ENCODE measurements at places on chromosomes 5 and 9.

DNA sequence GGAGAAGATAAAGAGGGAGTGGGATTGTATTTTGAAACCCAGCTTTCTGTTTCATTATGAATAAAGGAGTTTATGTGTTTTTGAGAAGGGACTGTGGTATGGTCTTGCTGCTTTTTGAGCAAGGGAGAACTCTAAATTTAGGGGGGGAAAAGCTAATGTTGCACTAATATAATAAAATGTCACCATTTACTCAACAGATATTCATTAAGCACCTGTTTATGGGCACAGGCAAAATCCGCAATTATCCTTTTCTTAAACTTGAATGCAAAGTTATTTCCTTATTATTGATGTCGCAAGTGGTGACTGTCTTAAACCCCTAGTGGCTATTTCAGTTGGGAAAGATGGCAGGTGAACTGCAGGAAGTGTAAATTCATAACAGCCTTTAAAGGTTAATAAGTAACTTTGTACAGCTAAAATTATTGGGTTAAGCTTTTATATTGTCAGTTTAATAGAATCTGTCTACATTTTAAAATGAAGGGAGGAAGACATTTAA lies 1.5 kb downstream of the CDC42SE2 start:
- no peak for DNase-seq

GRCh38 chr5:169164481-169164925 lies 136.4 kb downstream of the SLIT3 start:
- no peak for DNase-seq

- no peak for DNase-seq
Observed at GRCh38 chr5:58208674-58209073, 251.2 kb downstream of the PLK2 start.

DNA sequence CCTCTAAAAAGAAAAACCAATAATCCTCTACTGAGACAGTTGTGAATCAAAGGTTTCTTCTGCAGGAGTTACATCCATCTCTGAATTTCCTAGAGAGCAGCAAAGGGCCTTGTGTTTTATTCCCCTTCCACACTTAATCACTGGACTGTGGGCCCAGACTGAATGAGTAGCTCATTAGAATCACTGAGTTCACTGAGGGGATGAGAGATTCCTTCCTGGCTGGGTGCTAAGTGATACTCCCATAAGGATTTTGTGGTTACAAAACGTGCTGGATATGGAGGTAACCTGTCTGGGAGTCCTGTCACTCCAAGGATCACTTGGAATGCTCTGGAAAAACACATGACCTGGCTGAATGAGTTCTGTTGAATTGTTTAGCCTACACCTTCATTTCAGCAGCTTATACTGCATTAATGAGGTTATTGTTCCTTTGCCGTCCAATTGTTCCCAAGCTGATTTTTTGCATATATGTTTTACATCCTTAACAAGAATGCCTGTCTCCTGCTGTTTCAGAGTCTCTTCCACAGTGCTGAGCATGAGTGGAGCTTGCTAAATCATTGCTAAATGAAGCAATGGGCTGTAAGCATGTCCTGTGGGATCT lies 82.9 kb downstream of the MEF2C start:
- DNase-seq, result no peak

DNA sequence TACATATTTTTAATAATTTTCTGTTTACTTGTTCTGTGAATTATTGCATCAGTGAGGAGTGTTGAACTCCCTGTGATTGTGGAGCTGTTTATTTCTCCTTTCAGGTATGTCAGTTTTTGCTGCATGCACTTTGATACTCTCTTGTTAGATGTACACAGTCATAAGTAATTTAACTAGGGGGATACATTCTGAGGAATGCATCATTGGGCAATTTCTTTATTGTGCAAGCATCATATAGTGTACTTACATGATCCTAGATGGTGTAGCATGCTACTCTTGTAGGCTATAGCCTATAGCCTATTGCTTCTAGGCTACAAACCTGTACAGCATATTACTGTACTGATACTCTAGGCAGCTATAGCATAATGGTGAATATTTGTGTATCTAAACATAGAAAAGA lies 9.5 kb downstream of the DENND4C start:
- DNase-seq, result no peak

GRCh38 chr9:136802321-136802720 lies 5.4 kb upstream of the RABL6 start:
- DNase-seq, result no peak

DNA sequence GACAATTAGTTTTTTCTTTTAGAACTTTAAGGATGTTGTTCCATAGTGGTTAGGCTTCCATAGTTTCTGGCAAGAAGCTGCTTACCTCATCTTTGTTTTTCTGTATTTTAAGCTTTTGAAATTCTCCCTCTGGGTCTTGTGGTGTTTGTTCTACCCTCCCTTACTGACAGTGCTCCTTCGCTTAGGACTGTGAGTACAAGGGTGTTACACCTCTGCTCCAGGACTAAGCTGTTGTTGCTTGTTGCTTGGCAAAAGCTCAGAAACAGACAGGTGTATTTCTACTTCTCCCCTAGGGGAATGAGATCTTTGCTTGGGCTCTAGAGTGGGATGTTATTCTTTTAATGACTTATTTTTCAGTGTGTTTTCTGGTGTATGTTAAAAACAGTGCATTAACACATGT lies 225.2 kb downstream of the WDR70 start:
- no peak for DNase-seq

DNA sequence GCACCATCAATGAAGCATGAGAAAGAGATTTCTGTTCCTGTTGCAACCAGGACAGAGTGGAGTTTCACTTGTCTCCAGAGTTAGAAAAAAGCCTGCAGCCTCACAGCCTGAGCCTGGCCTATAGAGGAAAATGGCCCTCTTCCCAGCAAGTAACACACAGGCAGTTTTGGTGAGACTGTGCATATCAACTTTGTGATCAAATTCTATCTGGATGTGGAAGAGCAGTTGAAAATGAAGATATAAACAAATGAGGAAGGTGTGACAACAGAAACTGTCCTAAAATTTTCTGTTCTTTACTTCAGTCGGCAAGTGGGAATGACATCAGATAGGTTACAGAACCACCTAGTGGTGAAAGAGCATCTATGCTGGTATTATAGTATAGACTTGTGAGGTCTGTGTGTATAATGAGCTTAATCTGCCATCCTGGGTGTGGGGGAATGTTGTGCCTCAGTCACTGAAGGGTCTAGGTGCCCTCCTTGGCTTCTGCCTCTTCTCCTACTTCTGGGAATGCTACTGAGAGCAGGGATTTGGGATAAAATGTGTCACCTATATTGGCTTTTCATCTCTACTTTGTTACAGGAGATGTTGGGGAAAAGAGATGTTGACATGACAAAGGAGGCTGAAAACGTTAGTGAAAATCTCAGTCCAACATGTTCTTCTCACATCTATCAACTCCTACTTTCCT lies 28.2 kb downstream of the YIPF5 start:
- no peak for DNase-seq

DNA sequence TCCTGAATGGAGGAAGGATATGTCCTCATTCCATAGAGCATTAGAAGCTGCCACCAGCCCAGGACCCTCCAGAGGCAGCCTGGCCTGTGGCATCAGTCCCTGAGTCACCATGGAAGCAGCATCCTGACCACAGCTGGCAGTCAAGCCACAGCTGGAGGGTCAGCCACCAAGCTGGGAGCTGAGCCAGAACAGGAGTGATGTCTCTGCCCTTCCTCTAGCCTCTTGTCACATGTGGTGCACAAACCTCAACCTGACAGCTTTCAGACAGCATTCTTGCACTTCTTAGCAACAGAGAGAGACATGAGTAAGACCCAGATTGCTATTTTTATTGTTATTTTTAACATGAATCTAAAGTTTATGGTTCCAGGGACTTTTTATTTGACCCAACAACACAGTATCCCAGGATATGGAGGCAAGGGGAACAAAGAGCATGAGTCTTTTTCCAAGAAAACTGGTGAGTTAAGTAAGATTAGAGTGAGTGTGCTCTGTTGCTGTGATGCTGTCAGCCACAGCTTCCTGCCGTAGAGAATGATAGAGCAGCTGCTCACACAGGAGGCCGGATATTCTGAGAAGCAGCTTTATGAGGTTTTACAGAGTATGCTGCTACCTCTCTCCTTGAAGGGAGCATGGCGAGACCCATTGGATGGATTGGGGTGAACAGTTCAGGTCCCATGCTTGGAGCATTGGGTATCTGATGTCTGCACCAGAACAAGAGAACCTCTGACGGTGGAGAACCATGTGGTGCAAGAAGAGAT lies 13.0 kb upstream of the CYFIP2 start:
- DNase-seq, result peak; percentile 53

- no peak for DNase-seq
Observed at GRCh38 chr9:90882991-90883600, 81.5 kb downstream of the SYK start.

- no peak for DNase-seq
Observed at GRCh38 chr5:371811-372555, 50.5 kb downstream of the AHRR start.

DNA sequence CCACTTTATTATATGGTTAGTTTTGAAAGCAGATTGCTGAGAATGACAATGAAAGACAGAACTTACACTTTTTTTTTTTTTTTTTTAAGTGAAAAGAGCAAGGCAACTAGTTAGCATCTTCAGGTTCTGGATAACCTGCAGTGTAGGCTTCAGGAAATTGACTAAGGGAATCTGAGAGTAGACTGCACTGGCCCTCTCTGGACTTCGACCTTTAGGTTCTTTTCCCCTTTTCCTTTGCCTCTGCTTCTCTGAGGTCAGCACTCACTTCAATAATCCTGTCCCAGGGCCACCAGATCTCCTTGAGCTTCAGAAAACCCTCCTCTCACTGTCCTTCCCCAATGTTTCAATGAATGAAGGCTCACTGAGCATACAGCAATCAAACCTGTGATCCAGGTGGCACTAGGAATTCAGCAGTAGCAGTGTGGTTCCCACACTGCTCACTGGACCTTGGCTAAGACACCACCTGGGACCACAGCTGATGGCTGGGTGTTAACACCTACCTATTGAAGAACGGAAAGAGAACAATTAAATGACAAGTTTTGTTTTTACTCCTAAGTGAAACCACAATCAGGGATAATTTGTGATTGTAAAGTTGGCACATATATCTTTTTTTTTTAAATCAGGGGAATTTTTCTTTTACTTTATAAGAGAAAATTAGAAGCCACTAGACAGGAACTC lies 85.8 kb upstream of the IL6ST start:
- no peak for DNase-seq

DNA sequence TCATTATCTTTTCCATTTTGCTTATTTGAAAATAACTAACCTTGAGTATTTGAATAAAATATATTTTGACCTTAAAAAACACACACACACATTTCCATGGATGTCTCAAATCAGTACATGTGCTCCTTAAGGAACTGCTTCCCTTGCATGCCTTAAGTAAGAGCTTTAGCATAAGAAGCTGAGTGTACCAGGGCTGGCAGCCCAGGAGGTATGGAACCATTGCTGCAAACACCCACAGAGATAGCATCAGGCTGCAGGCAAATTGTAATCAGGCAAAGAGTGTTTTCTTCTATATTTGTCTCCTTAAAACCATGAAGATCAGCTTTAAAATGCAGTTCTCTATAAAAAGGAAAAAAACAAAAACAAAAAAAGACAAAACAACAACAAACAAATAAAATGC lies 160.6 kb downstream of the PLK2 start:
- DNase-seq, result no peak

- no peak for DNase-seq
Observed at GRCh38 chr9:118644066-118644465, 725.2 kb downstream of the BRINP1 start.

DNA sequence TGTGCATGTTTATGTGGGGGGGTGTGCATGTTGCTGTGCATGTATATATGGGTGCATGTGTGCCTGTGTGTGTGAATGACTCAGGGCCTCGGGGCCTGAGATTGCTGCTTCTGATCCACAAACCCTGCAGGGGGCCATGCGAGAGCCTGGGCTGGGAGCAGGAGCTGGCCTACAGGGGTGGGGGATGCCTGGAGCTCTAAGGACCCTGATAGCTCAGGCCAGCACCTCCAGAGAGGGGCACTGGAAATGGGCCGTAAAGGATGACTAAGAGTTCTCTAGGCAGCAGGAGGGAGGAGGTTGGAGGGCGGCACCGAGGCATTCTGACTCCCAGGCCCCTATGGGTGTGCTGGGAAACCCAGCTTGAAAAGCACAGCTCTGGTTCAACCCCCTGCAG lies 6.9 kb upstream of the UBAC1 start:
- no peak for DNase-seq
